ENCODE measurements at places on chromosomes 2 and 18.
A peak's percentile ranks its signal among the peaks of the same experiment; 100 is the strongest.

DNA sequence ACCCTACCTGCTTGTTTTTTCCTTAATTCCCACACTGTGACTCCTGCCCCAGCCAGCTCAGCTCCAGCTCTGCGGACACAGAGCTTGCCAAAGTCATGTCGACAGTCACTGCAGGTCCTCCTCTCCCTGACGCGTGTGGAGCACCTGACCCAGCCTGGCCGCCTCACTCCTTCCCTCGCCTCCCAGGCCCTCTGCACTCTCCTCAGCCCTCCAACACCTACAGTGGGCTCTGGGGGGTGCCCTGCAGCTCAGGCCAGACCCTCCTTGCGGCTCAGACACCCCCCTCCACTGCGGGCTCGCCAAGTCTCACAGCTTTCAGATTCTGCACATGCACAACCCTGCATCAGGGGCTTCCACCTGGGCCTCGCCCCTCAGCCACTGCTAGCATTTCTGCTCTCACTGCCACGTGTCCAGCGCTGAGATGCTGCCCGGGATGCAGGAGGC lies 68.3 kb downstream of the NDUFA10 start:
- no peak for DNase-seq

- no peak for DNase-seq
Measured at GRCh38 chr2:53660886-53661285, 106.7 kb upstream of the CHAC2 start.

DNA sequence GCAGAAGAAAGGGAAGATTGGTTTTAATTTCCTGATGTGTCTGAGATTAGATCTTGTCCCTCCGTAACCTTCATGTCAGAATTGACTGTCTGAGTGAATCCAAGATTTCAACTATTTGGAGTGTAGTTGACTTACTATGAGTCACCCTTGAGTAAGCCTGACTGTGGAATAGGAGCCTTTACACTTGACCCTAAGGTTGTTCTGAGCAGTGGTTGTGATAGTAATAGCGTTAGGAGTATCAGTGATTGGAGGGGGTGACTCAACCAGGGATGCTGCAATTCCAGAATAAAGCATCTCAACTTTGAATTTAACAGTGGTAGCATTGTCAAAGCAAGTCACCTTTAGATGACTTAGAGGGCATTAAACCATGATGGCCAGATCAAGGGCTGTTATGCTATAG lies 979.5 kb upstream of the FAM98A start:
- DNase-seq, result no peak

DNA sequence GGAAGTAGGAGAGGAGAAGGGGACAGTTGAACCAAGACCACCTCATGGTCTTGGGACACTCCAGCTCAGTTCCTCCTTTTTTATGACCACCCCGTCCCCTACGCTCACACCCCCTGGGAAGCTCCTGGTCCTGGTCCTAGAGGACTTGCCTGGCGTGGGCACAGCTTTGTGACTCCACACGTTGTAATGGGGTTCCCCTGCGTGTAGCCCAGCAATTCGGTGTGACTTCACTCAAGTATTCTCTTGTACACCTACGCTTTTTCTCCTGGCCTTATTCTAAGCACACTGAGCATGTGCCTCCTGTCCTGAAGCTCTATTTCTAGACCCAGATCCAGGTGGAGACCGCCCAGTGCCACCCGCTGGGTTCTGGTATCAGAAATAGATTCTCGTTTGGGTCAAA lies 36.1 kb upstream of the B3GNT7 start:
- DNase-seq, result no peak

DNA sequence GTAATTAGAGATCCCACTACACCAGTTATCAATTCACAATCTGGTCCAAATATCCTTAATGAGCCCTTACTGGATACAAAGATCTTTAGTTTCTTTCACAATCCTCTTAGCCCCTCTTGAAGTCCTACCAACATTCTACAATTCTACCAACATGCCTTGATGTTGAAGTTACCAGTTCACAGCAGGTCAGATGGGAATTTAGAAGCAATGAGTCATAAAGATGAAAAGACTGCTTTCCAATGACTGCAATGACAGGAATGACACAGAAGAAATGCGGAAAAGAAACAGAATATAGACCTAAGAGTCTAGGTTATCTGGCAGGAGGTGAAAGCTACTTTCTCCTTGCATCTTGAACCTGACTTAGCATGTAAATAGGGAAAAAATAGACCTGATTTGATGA lies 24.5 kb downstream of the RTTN start:
- peak; percentile 39 for DNase-seq

Data from HTR-8/SVneo (cell line).